Hematopoietic multipotent progenitor cell treated with erythropoietin and hydrocortisone succinate and interleukin-3 and kit ligand, for 6 days (in vitro differentiated cells): ENCODE measurements at places on chromosomes 6 and 20.

DNA sequence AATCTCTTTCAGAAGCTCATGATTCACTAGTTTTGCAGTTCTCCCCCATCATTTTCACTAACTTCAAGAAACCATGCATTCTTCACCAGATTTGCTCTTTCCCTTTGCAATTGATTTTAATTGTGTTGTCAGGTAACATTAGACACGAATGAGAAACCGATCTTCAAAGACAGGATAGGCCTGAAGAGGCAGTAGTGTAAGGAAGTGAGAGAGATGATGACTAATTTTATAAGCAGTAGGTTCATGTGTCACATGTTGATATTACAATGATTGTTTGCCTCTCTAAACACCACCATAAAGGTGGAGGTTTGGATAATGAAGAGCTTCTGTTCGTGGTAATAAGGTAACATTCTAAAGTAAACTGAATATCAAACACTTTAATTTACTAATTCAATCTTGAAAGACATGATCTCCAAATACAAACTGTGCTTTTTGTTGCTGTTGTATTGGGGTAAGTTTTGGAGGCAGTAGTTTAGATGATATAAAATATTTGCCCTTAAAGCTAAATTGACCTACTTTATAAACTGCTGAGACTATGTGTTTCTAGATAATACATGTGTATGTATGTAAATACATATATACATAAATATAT lies 207.2 kb downstream of the PHACTR1 start:
- DNase-seq: no peak

DNA sequence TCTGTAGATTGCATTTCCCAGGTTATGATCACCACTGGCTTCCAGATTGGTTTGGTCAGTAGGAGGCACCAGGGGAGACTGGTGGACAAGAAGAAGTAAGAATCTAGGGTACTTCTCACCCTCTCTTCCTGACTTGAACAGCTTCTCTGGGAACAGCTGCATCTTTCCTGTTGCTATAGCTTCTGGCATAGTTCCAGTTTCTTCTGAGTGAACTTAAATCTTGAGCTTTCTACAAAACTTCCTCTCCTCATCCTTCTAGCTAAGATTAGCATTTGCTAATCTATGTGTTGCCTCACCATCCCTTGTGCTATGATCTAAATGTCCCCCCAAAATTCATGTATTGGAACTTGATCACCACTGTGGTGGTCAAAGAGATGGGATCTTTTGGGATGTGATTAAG lies 724.6 kb downstream of the UTRN start:
- no peak for DNase-seq

DNA sequence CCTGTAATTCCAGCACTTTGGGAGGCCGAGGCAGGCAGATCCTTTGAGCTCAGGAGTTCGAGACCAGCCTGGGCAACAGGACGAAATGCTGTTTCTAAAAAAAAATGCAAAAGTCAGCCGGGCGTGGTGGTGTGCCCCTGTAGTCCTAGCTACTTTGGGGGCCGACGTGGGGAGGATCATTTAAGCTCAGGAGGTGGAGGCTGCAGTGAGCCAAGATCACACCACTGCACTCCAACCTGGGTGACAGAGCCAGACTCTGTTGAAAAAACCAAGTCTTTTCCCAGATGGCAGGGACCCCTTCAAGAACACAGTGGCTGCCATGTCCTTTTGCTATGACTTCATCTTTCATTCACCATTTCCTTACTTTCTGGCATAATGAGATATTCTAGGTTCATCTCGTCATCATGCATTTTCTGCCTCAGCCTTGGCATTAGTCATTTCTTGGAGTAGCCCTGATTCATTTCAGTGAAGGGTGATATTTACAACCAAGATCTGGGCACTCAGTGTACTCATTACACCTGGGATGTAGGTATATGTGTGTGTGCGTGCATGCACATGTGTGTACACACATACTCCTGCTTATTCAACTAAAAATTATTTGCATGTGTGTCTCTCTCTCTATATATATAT lies 61.4 kb upstream of the TOX2 start:
- no peak for DNase-seq

DNA sequence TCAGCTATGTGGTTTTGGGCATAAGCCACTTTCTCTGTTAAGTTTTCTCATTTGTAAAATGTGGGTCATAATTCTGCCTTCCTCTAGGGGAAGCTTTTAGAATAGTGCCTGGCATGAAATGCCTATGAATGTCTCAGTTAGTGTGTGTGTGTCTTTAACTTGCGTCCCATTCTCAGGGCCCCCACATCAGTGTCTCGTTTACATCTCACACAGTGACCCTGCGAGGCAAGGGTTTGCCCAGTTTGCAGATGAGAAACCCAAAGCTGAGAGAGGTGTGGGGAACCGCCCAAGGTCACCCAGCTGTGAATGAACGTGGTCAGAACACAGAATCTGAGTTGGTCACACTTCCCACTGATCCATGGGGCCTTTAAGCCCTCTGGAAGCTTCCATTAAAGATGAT lies 14.1 kb downstream of the DYNLRB1 start:
- DNase-seq: no peak

DNA sequence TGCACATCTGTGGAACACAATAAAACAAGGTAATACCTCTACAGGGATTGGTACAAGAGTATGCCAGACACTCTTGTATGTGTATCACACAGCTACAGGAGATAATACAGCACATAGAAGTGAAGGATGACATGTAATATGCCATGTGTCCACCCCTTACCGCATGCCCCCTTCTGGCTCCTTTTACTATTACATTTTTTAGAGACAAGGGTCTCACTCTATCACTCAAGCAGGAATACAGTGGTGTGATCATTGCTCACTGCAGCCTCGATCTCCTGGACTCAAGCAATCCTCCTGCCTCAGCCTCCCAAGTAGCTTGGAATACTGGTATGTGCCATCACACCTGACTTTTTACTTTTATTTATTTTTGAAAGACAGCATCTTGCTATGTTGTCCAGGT lies 4.2 kb upstream of the NCR3 start:
- DNase-seq: peak; percentile 88

DNA sequence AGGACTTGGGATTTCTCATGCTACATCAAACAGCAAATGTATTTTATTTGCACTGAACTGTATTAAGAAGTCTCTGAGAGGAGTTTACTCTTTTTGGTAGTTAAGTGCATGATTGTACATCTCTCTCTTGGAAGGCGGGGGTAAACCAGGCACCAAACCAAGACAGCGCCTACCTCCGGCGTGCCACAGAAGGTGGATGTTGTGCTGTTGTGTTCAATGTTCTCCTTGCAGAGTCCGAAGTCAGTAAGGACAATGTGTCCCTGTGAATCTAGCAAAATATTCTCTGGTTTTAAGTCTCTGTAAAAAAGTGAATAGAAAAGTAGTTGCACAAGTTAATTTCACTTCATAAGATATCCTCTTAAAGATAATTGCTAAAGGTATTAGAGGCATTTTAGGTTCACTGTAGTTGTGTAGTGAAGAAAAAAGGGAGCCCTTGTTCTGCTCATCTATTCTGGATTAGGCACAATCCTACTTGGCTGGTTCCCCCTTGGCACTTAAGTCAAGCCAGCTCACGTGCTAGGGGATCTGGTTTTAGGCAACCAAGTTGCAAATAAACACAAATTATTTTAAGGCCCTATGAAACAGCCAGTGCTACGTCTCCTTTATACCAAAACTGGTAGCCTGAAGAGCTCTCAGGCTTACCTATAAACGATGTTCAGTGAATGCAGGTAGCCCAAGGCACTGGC lies 119.7 kb upstream of the SLC2A12 start:
- DNase-seq: no peak

DNA sequence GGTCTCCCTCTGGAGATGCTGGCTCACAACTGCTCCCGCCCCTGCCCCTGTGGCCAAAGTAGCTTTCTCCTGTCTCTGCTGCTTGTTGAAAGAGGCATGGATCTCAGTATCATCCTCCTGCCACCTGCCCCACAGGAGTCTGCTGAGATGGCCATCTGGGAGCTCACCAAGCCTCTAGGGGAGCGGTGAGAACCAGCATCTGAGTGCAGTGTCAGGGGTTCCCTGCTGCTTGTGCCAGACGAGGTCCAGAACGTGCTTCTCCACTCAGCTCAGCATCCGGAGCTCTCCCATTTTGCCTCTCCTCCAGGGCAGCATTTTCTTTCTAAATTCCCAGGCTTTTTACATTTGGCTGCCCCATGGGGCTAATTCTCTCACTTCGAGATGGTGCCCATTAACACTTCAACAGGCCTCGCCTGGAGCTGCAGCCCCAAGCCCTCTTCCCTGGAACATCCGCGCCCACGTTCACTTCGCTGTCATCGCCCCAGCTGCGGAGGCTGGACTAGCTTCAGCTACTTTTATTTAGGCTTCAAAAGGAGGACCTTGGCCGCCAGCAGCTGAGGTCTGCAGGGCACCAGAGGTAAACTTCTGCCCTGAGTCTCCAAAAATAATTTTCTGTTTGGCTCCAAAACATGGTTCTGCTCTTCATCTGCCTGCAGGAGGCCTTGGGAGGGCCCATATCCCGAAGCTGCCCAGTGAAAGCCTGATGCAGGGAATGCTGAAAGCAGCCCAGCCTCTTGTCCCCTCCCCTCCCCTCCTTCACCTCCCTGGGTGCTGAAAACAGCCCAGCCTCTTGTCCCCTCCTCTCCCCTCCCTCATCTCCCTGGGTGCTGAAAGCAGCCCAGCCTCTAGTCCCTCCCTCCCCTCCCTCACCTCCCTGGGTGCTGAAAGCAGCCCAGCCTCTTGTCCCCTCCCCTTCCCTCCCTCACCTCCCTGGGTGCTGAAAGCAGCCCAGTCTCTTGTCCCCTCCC lies 25.2 kb upstream of the MLN start:
- DNase-seq: no peak
